ENCODE measurements at places on chromosomes 2 and 18.

GRCh38 chr2:174342686-174343342 is 8.1 kb downstream of the SP9 start:
- peak; percentile 29 for DNase-seq

DNA sequence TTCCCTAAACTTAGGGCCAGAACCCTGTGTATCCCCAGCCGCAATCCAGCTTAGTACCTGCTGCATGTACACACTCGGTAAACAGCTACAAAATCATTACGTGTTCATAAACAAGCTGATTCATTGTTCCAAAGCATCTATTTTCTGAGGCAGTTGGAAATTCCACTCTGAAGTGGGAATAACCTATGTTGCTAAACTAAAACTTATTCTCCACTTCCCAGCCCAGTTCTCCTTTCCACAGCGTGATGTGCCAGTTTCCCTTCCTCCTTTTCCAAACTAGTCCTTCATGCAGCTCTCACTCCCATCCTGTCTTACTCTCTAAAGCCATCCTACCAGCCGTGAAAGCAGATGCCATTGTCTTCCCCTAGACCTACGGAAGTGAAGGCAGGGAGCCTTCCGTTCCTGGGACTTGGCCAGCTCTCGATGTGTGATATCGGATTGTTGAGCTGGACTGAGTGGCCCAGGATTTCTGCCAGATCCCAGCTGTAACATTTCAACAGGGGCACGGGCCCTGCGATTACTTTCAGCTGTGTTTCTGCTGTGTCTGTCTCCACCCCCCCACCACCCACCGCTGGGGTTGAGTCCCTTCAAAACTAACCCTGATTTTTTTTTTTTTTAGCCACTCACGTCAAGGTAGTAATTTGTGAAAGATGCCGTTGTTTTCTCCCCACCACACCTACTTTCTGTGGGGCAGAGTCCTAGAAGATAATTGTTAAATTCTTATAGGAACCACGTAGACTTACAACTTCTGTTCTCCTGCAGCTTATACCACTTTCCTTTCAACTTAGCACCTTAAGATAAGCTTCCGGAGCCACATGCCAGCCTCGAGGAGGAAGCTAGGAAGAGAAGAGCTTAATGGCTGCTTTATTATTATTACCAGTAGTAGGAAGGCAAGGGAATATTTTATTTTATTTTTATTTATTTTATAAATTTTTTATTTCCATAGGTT is 100.9 kb downstream of the CRIM1 start:
- no peak for DNase-seq

GRCh38 chr18:48256848-48257247 is 152.3 kb downstream of the ZBTB7C start:
- no peak for DNase-seq

DNA sequence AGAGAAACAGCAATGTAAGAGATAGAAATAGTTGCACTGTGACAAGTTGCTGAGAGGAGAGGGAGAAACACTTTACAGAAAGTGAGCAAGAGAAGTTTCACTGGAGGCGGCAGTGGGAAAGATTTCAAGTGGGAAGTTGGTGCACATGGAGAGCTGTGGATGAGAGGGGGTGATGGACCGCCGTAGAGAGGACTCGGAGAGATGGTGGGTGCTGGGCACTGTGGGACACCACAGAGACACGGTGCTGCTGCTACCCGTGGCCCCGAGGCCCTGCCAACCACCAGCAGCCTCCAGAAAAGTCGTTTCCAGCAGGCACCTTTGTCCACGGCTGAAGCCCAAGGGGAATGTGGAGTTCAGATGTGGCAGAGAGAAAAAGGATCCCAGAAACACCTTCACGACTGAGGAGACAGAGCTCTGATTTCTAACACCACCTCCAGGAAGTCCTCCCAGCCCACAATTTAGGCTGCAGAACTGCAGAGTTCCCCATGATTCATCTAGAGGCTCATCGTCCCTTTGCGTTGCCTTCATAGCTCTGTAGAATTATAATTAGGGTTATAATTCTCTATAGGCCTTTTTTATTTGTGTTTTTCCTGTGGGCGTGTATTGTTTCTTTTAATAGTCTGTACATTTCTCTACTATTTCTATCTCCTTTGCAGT is 15.9 kb upstream of the IGFBP2 start:
- no peak for DNase-seq

- DNase-seq = no peak
These were observed 28.5 kb upstream of the ACKR3 start for GRCh38 chr2:236541008-236541562.

DNA sequence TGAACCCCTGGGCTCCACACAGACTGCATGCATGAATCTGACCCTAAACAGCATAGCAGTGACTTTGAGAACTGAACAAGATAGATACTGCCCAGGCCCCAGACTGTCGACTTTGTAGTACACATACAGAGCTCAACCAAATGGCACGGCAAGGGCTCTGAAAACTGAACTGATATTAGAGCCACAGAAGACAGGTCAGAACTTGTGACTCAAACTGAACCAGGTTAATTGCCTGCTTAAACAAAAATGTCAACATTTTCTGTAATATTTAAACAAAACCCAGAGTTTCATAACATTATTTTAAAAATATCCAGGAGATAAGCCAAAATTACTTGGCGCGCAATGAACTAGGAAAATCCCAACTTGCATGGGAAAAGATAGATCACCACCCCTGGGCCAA is 260.3 kb downstream of the TPGS2 start:
- DNase-seq = no peak

GRCh38 chr2:73642338-73643018 is at the start of gene NAT8:
Gene NAT8, minus strand, starts transcription at chr2:73642422. Its CDS starts 794 bp downstream, at chr2:73641628.
- no peak for DNase-seq

GRCh38 chr2:95017071-95017501 is 8.4 kb upstream of the MAL start:
- DNase-seq = no peak

DNA sequence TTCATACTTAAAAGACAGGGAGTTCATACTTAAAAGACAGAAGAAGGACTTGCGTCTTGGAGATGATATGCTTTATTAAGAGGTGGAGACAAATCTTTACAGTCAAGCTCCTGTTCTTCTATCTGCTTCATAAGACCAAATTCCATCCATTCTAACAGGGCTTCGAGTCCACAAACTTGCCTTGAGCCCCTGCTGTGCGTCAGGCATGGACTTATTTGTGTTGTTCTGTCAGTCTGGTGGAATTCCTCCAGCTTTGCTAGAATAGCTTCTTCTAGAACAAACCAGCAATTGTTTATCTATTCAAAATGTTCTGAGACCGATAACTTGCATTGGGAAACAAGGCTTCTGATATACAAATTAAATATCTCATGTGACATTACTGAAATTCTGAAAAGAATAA is 73.9 kb upstream of the SOX11 start:
- DNase-seq = no peak
